ENCODE measurements at places on chromosomes 6 and 20.

- DNase-seq = no peak
Measured at GRCh38 chr6:34731393-34732060, 25.8 kb upstream of the SNRPC start.

GRCh38 chr6:63816982-63817436 lies 181.4 kb downstream of the PHF3 start:
- DNase-seq = no peak

GRCh38 chr20:63228806-63229205 lies 6.9 kb upstream of the BIRC7 start:
- no peak for DNase-seq

DNA sequence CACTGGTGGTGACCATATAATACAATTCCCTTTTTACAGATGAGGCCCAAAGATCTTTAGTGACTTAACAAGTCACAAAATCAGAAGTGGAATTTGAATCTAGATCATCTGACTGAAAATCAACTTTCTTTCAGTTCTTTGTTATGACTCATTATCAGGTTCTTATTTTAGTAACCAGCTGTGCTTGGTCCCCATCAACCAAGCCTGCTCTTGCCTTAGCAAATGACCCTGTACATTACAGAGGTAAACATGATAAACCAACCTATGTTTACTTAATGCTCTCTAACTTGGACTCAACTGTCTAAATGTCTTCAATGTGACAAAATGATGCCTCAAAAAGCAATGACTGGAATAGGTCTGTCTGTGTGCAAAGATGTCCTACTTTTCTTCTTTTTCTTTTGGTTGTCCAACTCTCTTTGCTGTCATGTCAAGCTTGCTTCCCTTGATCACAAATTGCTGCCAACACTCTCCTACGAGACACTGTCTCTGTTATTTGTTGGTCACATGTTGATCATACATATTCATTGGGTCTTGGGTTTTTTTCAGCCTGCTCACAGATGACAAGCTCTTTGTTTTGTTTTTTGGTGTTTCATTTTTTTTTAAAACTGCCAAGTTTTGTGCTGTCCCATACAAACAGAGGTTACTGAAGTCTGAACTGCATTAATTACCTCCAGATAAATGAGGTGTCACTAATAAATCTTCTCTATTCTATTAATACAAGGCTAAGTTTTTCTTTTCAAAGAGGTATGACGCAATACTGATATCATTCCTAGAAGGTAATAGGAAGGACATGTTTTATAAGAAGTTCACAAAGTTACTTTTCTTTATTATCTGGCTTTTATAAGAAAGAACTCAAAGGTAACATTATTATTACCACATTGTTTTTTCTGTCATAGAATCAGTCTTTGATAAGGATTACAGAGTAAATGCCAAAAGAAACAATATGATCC lies 62.2 kb upstream of the PLN start:
- DNase-seq = no peak

DNA sequence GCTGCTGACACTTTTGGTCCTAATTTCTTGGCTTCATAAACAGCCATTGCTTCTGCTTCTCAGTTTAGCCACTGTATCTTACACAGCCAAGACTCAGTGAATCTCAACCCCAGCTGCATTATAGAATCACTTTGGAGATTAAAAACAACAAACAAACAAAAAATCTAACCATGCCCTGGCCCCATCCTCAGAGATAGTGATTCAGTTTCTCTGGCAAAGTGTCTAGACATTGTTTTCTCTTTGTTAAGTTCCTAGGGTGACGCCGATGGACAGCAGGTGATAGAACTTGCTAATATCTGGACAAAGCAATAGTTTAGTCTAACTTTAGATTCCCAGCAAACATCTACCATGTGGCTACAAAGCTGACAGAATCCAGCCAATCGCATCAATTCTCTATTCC lies 2.9 kb downstream of the ADGRF5 start:
- no peak for DNase-seq

- no peak for DNase-seq
Measured at GRCh38 chr20:7806831-7807230, 133.4 kb downstream of the HAO1 start.

GRCh38 chr20:61546641-61547040 lies 294.6 kb downstream of the CDH4 start:
- DNase-seq = peak; percentile 67

- no peak for DNase-seq
Measured at GRCh38 chr20:53419693-53420460, 173.8 kb downstream of the ZNF217 start.

- no peak for DNase-seq
Measured at GRCh38 chr6:17865243-17865642, 122.2 kb downstream of the KIF13A start.

DNA sequence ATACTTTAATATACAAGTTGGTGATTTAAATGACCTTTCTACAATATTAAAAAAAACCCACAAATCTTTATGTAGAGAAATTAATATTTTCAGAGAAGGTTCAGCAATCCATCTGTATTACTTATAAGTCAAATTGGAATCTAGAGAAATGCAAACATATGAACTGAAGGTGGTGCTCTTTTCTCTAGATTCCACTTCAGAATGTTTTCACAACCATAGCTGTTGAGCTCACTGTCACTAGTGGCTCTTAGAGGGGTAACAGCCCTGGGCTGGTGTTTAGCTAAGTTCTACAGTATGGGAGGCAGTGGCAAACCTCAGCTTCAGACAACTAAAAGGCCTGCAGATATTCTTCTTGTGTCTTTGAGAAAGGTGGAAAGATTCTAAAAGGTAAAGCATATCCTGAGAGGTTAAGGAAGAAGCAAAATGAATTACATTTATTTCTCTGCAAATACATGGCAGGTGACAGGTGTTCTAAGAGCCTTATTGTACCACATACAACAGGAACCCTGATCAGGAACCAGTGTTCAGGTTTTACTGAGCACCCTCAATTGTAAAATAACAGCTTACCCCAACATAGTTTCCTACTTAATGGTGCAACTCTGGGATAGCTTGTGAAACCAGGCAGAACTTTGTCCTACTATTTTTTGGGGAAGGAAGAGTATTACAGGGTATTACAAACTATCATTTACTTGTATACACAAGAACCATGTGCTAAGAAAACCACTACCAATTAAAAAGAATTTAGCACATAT lies 56.6 kb upstream of the SAMHD1 start:
- no peak for DNase-seq

DNA sequence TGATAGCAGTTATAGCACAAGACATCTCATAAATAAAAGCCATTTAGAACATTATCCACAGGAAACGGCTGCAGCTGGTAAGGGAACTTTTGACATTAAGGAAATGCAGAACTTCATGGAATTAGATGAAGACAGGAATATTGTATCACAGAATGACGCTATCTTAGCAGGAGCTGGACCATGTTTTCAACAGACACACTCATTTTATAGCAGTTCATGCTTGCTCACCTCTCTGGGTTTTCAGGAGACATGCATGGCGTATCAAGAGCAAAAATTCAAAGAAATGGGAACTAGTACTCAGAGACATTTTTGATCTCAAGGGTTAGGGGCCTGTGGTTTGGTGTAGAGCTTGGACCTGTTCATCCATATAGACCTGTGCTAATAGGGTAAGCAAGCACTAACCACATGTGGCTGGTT lies 125.0 kb downstream of the FYN start:
- DNase-seq = no peak

DNA sequence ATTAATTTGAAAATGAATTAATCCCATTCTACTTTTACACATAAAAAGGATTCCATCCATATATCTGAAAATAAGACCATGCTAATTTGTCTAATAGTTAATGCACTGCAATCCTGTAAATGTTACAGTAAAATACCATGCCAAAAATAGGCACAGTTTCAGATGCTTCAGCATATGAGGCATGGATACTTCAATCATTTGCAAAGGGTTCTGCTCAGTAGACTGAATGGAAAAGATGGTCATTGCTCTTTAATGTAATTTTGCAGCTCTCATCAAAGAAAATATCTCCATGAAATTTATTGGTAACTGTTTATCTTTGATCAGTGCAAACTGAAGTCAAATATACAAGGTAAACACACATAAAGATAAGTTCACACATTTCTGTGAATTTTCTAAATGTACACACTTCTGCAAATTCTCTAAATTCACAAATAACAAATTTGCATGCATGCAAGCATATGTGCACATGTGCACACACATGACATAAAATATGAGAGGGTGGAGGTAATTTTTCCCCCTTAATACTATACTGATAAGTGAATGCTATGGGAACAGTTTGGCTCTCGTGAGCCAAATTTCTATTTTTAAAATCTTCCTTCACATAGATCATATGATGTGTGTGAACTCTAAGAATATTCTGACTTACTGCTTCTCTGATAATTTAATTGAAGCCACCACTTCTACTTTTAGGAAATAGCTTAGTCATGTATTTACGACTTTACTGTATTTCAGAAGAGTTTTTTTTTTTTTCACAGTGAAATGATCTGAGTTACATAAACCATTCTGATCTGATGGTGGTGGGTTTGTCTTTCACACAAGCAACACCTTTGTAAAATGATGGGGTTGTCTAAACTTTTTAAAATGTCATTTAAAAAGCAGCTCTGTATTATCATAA lies 996.8 kb upstream of the CITED2 start:
- no peak for DNase-seq

GRCh38 chr6:154765273-154765672 lies 32.1 kb downstream of the SCAF8 start:
- no peak for DNase-seq

- no peak for DNase-seq
Measured at GRCh38 chr6:35969646-35970045, 48.7 kb upstream of the SRPK1 start.

DNA sequence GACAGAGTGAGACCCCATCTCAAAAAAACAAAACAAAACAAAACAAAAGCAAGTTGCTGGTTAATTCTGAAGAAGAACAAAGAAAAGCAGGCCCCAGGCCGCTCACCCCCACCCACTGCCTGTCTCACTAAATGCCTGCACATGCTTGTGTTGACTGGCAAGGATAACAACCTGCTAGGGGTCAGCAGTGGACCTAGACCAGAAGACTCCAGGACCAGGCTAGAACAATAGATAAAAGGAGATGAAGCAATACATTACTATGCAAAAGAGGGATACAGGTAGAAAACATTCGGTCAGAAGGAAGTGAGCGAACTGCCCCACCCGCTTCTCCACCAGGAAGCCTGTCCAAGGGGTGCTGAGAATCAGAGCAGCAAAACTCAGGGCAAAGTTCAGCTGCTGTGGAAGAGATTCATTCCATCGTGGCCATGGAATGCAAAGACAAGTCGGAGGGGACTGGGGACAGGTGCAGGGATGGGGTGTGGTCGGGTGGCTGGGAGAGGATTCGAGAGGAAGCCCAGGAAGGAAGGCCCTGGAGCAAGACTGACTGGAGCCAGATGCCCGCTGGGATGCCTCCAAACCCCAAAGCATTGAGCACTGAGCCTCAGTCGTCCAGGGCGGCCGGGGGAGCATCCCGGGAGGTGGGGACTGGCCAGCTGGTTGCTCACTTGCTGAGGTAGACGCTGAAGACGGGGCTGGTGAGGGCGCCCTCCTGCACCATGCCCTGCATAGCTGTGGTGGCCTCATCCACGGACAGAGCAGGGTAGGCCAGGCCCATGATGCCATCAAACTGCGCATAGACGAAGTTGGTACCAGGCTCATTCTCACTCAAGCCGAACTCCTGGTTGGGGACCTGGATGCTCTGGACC lies 5.3 kb downstream of the PGC start:
- DNase-seq = no peak

- DNase-seq = no peak
Measured at GRCh38 chr6:130810307-130811030, 16.7 kb upstream of the SMLR1 start.

DNA sequence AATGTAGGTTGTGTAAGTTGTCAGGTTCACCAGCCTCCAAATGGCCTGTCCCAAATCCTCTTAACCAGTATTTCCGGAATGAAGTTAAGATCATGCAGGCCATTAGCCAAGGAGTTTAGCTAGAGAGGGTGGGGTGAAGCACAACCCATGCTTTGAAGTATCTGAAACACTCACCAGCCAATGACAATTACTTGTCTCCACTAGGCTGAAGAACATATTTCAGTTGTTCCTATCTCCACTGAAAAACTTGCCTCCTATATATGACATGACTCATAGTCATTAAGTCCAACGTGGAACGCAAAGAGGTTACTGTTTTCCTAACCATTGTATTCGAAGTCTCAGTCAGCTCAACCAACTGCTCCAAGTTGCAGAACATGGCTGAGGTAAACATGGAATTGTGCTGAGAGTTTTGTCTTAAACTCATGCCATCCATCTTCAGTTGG lies 37.4 kb upstream of the TNFAIP3 start:
- DNase-seq = no peak

- no peak for DNase-seq
Measured at GRCh38 chr20:18057101-18057993, at the start of gene OVOL2. OVOL2 (minus strand) TSS chr20:18057916; CDS start chr20:18057634, 282 bp downstream.

- no peak for DNase-seq
Measured at GRCh38 chr6:137980777-137981176, 113.7 kb downstream of the TNFAIP3 start.

DNA sequence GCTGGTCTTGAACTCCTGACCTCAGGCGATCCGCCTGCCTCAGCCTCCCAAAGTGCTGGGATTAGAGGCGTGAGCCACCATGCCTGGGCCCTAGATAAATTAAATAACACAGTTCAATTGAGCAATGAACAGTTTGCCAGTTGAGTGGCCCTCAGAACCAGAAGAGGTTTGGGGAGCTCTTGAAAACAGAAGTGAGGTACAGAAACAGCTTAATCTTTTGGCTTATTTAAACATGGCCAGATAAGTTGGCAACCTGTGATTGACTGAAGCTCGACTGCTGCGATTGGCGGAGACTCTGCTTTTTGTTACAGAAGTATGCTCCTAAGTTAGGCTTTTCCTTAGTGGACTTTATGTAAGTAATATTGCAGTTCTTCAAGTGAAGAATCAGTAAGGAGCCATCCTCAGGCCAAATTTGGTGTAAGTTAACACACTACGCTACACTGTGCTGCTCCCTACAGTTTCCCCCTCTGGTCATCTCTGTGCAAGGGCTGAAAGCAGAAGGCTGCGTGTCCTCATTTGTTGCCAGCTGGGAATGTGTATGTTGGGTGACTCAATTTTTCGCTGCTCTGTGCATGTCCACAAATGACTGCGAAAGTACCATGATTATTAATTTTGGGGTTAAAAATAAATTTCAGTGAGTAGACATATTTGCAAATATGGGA lies 9.8 kb downstream of the XRN2 start:
- DNase-seq = no peak

GRCh38 chr20:55947701-55948100 lies 57.6 kb downstream of the CBLN4 start:
- no peak for DNase-seq

DNA sequence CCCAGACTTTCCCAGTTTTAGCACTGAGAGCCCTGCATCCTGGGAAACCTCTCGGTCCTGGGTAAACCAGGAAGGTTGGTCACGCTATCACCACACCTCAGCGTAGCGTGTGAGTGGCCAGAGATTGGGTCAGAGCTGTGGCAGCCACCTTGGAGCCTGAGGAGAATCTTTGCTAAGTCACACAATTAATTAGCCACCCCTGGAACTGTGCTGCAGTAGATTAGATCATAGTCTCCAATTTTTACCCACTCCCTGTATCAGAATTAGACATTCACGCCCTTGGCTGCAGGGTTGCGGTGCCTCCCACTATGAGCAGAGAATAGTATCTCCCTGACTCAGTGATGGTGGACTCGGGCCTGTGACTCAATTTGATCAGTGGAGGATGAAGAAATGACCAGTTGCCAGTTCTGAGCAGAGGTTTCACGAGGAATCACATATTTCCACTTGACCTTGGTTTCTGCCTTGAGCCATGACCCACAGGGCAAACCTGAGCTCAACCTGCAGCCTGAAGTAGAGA lies 6.0 kb upstream of the PTGIS start:
- no peak for DNase-seq

- no peak for DNase-seq
Measured at GRCh38 chr6:101961357-101961756, 567.8 kb downstream of the GRIK2 start.
